Stimulated activated CD4-positive, alpha-beta T cell treated with anti-CD3 and anti-CD28 coated beads, Interleukin-15, amount 100 ng/mL, for 48 hours (primary cell): ENCODE measurements at places on chromosomes 2 and 18.

- DNase-seq = no peak
Measured at GRCh38 chr2:168189835-168190569, 57.4 kb downstream of the STK39 start.

GRCh38 chr2:222353993-222354392 lies 55.2 kb upstream of the PAX3 start:
- DNase-seq = no peak

- DNase-seq = no peak
Measured at GRCh38 chr2:67046591-67046990, 350.5 kb upstream of the ETAA1 start.

DNA sequence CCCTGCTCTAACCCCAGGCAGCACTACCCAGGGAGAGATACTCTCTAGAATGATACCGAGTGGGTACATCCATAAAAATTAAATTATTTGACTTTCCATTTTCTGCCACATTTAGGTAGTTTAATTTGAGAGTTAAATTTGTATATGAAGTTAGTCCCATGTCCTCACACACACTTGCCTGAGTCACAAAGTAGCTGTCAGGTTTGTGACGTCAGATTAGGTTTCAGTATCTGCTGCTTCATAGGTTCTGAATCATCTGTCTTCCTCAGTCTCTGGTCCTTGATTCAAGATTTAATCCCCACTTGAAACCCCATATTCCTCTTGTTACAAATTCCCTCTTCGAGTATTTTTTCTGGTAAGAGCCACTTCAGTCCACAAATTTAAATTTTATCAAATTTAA lies 738.6 kb upstream of the FAM98A start:
- no peak for DNase-seq

- no peak for DNase-seq
Measured at GRCh38 chr2:140344838-140345237, 1564.6 kb upstream of the NXPH2 start.

GRCh38 chr18:79772865-79773696 lies 24.7 kb upstream of the KCNG2 start:
- no peak for DNase-seq

GRCh38 chr2:85376291-85377065 lies 21.9 kb downstream of the ELMOD3 start:
- DNase-seq = no peak

DNA sequence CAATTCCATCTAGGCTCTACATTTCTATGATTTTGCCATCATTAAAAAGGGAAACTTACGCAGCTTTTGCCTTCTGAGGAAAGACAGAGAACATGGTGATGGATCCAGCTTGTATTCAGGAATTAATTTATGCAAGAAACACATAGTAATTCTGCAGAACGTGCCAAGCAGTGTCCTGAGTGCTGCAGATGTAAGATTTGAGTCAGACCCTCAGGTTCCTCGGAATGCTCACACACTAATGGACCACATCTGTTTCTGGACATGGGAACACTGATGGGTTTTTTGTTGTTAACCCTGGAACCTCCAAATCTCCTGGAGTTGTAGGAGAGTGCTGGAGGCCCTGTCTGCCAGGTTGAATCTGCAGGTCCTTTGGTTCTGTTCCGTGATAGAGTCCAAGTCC lies 132.9 kb downstream of the SETBP1 start:
- DNase-seq = no peak

DNA sequence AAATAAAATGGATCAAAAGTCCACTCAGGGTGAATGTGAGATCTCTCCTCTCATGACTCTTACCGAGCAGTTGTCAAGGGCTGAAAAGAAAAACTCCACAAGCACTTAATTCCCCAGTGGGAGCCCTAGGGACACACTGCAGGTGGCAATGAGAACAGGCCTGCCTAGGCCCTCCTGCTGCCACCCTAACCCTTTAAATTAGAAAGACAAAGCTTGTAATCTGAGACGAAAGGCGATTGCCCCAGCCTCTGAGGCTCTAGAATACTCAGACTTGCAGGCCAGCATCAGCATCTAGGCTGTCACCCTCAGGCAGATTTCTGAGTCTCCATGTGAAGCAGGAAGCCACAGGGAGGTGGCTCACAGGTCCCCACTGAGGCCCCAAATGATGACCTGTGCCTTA lies 457.0 kb upstream of the MYT1L start:
- DNase-seq = no peak

- no peak for DNase-seq
Measured at GRCh38 chr2:98487806-98488189, 43.1 kb downstream of the INPP4A start.

- DNase-seq = no peak
Measured at GRCh38 chr18:2325933-2326332, 245.4 kb downstream of the METTL4 start.

GRCh38 chr2:180938451-180938850 lies 42.0 kb upstream of the UBE2E3 start:
- DNase-seq = no peak

DNA sequence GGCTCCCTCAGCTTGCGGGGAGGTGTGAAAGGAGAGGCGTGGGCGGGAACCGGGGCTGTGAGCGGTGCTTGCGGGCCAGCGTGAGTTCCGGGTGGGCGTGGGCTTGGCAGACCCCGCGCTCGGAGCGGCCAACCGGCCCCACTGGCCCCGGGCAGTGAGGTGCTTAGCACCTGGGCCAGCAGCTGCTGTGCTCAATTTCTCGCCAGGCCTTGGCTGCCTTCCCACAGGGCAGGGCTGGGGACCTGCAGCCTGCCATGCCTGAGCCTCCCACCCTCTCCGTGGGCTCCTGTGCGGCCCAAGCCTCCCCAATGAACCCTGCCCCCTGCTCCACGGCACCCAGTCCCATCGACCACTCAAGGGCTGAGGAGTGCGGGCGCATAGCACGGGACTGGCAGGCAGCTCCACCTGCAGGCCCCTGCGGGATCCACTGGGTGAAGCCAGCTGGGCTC lies 48.2 kb downstream of the RNF138 start:
- no peak for DNase-seq

DNA sequence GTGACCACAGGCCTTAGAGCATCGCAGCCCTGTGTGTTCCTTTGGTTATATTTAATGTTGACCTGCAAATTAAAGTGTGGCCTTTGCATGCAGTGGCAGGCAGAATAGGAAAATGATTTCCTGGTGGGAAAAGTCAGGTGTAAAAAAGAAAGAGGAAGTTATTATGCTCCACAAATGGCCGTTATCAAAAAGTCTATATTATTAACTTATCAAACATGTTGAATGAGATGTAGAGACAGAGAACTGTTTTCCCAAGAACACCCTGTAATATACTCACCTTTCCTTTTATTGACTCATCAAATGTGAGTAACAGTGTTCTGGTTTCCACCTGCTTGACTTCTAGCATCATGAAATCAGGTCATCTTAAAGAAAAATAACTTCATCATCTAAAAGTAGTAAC lies 35.3 kb downstream of the MEIS1 start:
- DNase-seq = no peak
